ENCODE measurements at places on chromosomes 12 and 14.

DNA sequence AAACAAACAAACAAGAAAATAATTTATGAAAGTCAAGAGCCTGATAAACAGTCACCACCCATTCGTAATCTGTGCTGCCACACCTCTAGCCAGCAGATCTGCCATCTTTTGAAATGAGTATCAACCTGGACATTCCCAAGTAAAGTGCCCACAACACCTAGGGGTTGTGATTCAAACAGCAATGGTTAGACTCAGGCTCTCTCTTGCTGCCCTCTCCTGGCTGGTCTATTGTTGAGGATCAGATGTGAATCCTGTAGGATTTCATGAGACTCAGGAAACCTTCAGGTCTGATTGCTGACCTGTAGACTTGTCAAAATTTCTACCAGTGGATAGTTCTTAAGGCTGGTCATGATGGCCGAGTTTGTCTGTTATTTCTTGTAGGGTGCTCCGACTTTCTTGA lies 26.8 kb downstream of the DGLUCY start:
- DNase-seq = no peak

DNA sequence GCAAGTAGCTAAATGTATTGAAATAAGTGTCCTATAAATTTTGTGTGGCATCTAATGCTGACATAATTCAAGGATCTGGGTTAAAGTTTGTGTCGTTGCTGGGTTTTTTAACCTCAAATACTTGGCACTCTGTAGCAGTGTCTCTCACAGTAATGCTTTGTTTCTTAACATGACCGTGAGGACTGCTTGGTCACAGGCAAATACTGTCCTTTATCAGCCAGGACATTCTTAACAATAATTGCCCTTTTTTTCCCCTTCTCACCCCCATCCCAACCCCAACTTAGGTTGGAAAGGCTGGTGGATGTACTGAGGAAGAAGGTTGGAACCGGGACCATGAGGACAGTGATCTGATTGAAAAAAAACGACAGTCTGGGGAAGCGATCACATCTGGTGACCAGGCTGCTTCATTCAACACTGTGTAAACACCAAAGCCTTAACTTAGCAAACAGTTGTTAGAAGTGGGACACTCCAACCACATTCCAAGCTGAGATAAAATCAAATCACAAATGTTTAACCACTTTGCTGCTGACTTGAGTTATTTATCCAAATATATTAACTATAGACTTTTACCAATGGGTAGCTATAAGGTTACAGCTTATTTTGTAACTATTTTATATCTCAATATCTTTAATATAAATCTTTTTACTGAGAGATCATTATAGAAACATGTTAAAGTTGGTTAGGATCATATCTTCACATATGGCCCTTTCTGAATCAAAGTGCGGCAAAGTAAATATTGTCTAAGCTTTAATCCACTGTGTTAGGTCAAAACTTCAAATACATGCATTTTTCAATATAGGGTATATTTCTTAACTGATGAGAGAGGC lies 48.2 kb downstream of the FOXA1 start:
- DNase-seq = no peak

DNA sequence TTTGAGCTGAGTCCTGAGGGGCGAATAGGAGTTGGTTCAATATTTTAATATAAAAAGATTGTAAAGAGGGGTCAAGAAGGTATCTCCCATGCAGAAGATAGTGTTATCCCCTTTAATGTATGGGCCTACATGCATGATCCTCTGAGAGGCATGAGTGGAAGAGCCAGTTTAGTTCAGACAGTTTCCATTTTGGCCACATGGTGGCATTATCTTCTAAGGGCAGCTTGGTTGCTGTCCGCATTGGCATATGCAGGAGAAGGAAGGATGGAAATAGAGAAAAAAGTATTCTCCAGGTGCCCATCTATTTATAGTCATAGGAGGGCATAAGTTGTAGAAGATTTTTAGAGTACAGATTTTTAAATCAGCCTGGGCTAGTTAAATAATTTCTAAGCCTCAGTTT lies 5.4 kb downstream of the SAMD4A start:
- DNase-seq = no peak

DNA sequence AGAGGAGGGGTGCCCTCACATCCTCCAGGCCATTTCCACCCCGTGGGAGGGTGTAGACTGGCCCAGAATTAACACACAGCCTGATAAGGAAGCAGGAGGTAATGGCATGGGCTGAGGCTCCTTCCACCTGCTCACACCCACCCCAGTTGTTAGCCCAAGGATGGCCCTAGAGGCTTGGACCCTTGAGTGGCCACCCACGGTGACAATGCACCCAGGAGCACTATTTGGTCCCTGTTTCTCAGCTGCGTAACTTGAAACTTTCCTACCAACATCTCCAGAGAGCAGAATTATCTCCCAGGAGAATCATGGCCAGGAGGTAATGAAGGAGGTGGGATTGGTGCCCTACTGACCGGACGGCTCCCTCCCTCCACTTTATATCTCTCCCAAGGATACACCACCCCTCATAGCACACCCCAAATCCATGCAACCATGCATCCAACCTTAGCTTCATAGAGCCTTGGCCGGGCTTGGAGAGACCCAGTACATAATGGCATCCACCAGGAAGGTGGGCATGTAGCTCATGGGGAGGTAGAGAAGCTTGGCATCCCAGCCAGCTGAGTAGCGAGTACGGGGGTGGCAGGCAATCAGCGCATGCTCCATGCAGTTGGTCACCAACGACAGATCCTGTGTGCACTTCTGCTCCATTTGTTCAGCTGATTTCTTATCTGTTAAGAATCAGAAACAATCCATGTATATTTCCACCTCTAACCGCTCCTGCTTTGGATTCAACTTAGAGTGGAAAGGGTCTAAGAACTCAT lies 5.6 kb downstream of the RDH16 start:
- no peak for DNase-seq

- no peak for DNase-seq
These were observed 82.2 kb downstream of the PTPRO start for GRCh38 chr12:15404485-15404884.

- no peak for DNase-seq
These were observed 1.0 kb upstream of the GPD1 start for GRCh38 chr12:50102646-50103309.

GRCh38 chr12:102964872-102965271 lies 7.4 kb downstream of the ASCL1 start:
- no peak for DNase-seq

DNA sequence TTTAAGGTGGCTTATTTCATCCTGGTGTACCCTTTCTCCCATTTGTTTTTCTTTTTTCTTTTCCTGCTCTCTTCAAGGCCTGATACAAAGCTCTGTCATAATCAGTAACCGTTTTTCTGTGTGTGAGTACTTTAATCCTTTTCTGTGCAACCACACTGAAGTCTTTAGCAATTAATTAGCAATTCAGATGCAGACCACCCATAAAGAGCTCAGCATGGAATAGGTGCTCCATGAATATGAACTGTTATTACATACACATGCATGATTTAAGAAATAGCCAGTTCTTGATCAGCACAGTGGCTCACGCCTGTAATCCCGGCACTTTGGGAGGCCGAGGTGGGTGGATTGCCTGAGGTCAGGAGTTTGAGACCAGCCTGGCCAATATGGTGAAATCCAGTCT lies 1386.6 kb downstream of the AACS start:
- DNase-seq = no peak

DNA sequence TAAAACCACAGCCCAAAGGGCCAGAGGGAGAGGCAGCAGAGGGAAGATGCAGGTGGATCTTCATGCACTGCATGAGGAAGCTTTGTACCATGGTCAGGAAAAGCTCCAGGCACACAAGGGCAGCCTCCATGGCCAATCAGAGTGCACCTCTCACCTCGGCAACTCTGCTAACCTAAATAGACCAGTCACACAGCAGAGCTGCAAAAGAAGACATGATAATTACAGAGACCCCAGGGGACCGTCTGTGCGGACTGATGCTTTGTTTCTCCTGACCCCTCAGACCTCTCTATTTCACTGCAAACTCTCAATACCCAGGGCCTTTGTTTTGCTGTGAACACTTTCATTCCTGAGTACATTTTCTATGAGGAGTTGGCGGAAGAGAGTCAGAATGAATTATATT lies 10.7 kb upstream of the TCL1B start:
- DNase-seq = no peak

- no peak for DNase-seq
These were observed 65.7 kb downstream of the MOK start for GRCh38 chr14:102239231-102239630.

- no peak for DNase-seq
These were observed 58.3 kb downstream of the ZC3H14 start for GRCh38 chr14:88621100-88621499.

GRCh38 chr12:46419675-46420074 lies 47.1 kb upstream of the SLC38A2 start:
- no peak for DNase-seq

- no peak for DNase-seq
These were observed 248.4 kb upstream of the CCDC196 start for GRCh38 chr14:66237741-66238140.

DNA sequence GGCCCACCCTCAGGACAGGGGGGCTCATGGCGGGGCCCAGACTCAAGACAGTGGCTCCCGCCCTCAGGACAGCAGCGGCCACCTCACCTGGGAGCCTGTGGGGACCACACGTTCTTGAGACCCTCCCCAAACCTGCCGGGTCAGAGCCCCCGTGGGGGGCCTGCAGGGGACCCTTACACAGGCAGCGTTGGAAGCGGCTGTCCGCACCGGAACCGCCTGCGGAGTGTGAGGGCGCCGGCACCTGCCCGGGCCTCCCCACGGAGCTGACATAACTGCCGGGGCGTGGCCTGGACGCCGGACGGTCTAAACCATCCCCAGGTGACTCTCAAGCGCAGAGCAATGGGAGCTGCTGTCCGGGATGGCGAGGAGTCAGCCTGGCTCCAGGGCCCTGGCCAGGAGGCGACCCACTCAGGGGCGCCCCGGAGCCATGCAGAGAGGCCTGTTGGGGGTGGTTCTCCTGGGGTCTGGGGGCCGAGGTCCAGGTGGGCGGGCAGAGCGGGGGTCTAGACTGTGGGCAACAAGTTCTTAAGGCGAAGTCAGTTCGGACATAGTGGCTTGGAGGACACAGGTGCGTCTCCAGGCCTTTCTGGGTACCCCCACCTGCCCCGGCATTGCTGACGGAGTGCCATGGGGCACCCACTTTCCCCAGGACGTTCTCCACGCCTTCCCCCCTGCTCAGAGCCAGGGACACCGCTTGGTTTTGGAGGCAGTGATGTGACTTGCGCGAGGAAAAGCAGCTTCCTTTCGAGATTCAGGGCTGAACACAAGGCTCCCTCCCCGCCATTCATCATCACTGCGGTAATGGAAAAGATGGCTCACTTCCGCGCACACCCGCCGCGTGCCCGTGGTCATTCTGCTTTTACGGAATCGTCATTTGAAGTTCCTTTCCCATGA lies 23.2 kb downstream of the GALNT9 start:
- DNase-seq = no peak

GRCh38 chr14:104932676-104933631 lies 8.3 kb downstream of the PLD4 start:
- DNase-seq = peak; percentile 74

DNA sequence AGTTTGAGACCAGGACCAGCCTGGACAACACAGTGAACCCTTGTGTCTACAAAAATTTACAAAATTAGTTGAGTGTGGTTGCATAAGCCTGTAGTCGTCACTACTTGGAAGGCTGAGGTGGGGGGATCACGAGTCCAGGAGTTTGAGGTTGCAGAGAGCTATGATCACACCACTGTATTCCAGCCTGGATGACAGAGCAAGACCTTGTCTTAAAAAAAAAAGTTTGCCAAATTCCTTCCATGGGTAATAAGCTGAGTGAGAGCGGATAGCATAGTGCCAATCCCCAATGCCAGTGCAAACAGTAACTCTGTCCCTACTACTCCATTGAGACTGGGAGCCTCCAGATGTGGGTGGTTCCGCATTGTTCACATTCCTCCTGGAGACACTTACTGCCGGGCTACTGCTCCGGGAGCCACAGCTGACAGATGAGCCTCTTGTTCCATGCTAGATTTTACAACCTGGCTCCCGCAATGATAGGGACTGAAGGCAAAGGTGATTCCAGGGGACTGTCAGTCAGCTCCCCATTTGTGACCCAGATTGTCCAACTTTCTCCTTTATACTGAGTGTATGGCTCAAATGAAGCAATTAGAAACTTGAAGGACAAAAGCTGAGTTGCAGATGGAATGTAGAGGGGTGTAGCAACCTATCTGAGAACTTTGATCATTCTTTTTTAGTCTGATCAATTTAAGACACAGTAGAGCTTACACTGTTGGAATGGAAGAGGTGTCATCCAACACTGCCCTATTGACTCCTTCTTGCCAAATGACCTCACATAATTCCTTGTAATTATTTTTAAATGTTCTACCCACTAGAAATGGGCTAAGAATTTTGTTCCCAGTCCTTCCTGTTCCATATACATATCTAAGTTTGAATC lies 13.4 kb upstream of the FRMD6 start:
- DNase-seq = no peak

DNA sequence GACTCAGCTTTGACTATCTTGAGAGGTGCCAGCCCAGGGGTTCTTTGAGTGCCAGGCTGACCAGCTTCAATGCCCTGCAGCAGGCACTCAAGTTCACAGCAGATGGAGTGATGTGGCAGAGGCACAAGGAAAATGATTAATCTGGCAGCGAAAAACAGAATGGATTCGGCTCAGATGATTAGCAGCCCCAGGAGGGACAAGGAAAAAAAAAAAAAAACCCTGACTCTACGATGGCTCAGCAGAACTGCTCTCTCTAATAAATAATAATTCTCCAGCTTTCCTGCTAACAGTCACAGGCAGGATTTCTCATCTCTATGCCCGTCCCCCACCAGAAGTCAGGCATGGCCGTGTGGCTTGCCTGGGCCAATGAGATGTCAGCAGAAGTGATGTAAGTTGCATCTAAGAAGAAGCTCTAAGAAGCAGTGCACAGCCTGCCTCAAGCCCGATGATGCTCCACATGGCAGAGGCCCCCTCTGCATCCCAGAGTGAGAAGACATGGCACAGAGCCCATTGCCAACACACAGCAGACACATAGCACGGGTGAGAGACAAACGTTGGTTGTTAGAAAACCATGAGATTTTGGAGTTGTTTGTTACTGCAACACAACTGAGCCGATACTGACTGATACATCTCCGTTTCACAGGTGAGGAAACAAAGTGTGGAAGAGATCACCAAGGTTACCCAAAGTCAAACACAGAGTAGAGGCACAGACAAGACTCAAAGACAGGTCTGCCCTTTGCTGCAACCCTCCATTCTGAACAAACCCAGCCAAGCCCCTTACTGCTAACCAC lies 111.0 kb downstream of the SCARB1 start:
- no peak for DNase-seq

- peak; percentile 30 for DNase-seq
These were observed at the start of gene C14orf132 for GRCh38 chr14:96038920-96039632. Gene C14orf132 (plus strand): TSS chr14:96039362. CDS start chr14:96039501, 139 bp downstream.

GRCh38 chr12:58346032-58346632 lies 404.8 kb downstream of the ATP23 start:
- no peak for DNase-seq

- peak; percentile 89 for DNase-seq
These were observed at the start of the genes DNAI7 and ETFRF1 for GRCh38 chr12:25195056-25195971. Gene DNAI7 (minus strand): TSS chr12:25195160. CDS start chr12:25195078, 82 bp downstream. Gene ETFRF1 (plus strand): TSS chr12:25195237. CDS start chr12:25203957, 8,720 bp downstream.

- no peak for DNase-seq
These were observed 7.6 kb upstream of the BMP4 start for GRCh38 chr14:53964249-53964648.
